ENCODE measurements at places on chromosomes 12 and 14. TPM values are rescaled to one million over a fixed set of nuclear protein-coding genes. Genes with fewer than 3 reads are reported as not detected.

DNA sequence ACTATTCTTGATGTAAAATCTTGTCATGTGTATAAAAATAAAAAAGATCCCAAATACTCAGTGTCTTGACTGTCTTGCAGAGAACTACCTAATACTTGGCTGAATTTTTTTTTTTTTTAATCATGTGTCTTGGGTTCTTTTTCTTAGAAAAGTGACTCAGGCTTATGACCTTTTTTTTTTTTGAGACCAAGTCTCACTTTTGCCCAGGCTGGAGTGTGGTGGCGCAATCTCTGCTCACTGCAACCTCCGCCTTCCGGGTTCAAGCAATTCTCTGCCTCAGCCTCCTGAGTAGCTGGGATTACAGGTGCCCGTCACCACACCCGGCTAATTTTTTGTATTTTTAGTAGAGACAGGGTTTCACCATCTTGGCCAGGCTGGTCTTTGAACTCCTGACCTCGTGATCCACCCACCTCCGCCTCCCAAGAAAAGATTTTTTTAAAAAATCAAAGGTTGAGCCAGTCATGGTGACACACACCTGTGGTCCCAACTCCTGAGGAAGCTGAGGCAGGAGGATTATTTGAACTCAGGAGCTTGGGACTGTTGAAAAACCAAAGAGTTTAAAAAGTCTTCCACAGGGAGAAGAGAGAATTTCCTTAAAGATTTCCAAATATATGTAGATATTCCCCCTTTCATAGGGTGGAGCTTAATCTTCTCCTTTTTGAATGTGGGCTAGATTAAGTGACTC lies 17.7 kb upstream of the TDG start:
- no peak overlapping the region for H3K4me3 ChIP-seq
- DNase-seq, result no peak
- no peaks in the 10 kb centered on the region for H3K4me1 ChIP-seq
- H3K36me3 ChIP-seq, result peaks cover 68% of the 10 kb centered on the region
- no peaks in the 10 kb centered on the region for H3K27me3 ChIP-seq

DNA sequence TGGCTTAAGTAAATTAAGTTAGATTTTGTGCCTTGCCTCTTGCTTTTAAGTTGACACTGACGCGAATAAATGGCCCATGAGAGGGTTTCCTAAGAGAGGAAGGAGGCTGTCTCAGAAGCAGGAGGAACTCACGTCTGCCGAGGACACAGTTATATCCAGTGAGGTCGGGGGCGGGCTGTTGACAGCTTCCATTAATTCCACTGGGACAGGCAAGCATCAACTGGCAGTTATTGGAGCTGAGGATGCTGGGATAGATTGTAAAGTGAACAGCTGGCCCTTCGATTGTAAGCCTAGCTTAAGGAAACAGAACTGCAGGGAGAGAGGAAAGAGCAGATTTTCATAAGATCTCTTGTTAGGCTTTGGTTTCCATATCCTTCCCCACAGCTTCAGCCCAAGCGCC lies 399.2 kb downstream of the IPO8 start:
- no peaks in the 10 kb centered on the region for H3K36me3 ChIP-seq
- DNase-seq, result no peak
- no peak overlapping the region for H3K27ac ChIP-seq
- no peak overlapping the region for H3K4me3 ChIP-seq

DNA sequence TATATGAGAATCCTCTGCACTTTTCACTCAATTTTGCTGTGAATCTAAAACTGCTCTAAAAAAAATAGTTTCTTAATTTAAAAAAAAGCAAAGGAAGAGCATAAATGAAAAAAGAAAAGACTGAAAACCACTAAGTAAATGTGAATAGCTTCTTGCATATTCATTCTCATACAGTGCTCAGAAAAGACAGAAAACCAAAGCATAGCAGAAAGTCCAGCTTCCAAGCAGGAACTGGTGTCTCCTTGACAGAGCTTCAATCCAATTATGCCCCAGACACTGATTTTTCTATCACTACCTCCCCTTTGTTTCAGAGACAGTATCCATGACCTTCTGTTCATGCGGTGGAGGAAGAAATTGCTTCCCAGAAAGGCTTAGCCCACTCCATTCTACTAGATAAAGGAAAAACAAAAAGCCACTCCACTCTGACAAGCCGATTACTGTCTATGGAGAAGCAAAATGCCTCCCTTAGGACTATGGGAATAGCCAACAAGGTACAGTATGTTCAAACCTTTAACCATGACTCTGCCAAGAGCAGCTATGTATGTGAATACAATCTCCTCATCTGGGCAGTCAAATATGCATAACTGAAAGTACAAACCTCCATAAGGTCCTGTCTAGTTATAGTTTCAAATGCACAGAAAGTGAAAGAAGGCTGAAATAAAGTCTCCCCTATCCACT lies 40.6 kb downstream of the ATF7 start:
- H3K4me3 ChIP-seq, result no peak overlapping the region
- no peak overlapping the region for H3K27ac ChIP-seq
- no peaks in the 10 kb centered on the region for H3K36me3 ChIP-seq
- H3K4me1 ChIP-seq, result peaks cover 7% of the 10 kb centered on the region
- DNase-seq, result no peak

- no peak for DNase-seq
- no peaks in the 10 kb centered on the region for H3K4me1 ChIP-seq
- peaks cover 8% of the 10 kb centered on the region for H3K36me3 ChIP-seq
- no peaks in the 10 kb centered on the region for H3K27me3 ChIP-seq
These were observed 22.0 kb downstream of the LTBR start for GRCh38 chr12:6405963-6406362.

DNA sequence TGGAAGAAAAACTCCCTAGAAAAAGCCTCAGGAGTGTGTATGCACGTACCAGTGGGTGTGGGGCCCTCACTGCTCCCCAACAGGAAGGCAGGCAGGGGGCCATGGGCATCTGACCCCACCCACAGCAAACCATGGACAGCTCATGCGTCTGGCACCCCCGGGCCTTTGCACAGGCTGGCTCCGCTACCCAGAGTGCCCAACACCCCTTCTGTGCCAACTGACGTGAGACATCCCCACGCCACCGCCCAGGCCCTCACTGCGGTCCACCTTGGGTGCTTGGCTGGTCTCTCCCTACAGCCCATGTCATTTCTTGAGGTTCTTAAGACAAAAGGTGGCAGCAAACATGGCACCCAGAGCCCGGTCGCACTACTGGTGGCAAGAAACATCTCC lies 91.4 kb downstream of the NCOR2 start:
- H3K36me3 ChIP-seq, result peaks cover 57% of the 10 kb centered on the region
- H3K4me3 ChIP-seq, result no peak overlapping the region
- H3K27me3 ChIP-seq, result no peaks in the 10 kb centered on the region
- no peak for DNase-seq

GRCh38 chr14:99475179-99475578 lies 5.5 kb downstream of the SETD3 start:
- H3K27ac ChIP-seq, result no peak overlapping the region
- no peak for DNase-seq
- H3K36me3 ChIP-seq, result no peaks in the 10 kb centered on the region
- no peaks in the 10 kb centered on the region for H3K27me3 ChIP-seq
- H3K4me3 ChIP-seq, result no peak overlapping the region
- peaks cover 37% of the 10 kb centered on the region for H3K4me1 ChIP-seq

- DNase-seq, result no peak
- H3K27ac ChIP-seq, result no peak overlapping the region
- no peaks in the 10 kb centered on the region for H3K36me3 ChIP-seq
- no peaks in the 10 kb centered on the region for H3K27me3 ChIP-seq
- H3K4me3 ChIP-seq, result no peak overlapping the region
- H3K4me1 ChIP-seq, result no peaks in the 10 kb centered on the region
These were observed 63.4 kb upstream of the CSRP2 start for GRCh38 chr12:76942267-76942666.

DNA sequence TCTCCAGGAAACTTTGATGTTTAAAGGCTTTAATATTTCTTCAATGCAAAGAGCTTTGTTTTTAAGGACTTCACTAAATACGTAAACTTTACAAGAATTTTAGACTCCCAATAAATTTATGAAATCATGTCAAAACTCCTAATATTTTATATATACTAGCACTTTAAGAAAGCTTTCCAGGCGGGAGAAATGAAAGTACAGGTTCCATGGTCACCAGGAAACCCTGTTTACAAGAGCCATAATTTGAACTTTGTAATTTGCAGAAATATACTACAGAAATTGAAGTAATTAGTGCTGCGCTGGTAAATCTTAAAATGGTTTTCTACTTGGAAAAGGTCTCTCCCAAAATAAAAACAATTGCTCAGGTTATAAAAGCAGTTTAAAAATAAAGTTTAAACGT lies 8.8 kb downstream of the CCDC92 start:
- H3K4me1 ChIP-seq, result no peaks in the 10 kb centered on the region
- no peaks in the 10 kb centered on the region for H3K27me3 ChIP-seq
- no peak overlapping the region for H3K27ac ChIP-seq

The BIN2 gene
- total RNA-seq, result 23.3 TPM

- DNase-seq, result no peak
- H3K27me3 ChIP-seq, result no peaks in the 10 kb centered on the region
- H3K36me3 ChIP-seq, result no peaks in the 10 kb centered on the region
- H3K4me3 ChIP-seq, result no peak overlapping the region
- H3K27ac ChIP-seq, result no peak overlapping the region
- peaks cover 33% of the 10 kb centered on the region for H3K4me1 ChIP-seq
These were observed 235.2 kb downstream of the CHST11 start for GRCh38 chr12:104691721-104692556.

The JAG2 gene
- 16.9 TPM for total RNA-seq

- H3K4me1 ChIP-seq, result peaks cover 18% of the 10 kb centered on the region
- H3K27me3 ChIP-seq, result no peaks in the 10 kb centered on the region
- no peak overlapping the region for H3K4me3 ChIP-seq
- peak; percentile 82 for DNase-seq
- no peak overlapping the region for H3K27ac ChIP-seq
These were observed 3.9 kb downstream of the PLD4 start for GRCh38 chr14:104928391-104929133.

The KCNH3 gene
- total RNA-seq, result 2.6 TPM

The CRIP2 gene
- 422 TPM for total RNA-seq

DNA sequence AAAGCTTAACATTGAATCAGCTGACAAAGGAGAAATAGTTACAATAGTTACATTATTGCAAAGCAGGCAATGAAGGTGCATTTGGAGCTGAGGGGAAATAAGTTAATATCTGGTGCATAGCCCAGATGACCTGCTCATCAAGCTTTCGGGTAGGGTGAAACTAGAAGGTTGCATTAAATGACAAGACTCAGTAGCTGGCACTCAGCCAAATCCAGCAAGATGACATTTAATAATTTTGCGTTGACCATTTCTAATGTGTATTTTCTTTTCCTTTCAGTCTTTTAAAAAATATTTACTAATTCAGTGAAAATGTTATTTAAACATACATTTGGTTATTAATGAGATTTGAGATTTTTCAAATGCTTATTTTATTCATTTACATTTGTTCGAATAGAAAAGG lies 188.6 kb downstream of the SLC5A8 start:
- no peak overlapping the region for H3K4me3 ChIP-seq
- no peaks in the 10 kb centered on the region for H3K27me3 ChIP-seq
- no peak for DNase-seq

The KCNA5 gene
- total RNA-seq, result not detected

DNA sequence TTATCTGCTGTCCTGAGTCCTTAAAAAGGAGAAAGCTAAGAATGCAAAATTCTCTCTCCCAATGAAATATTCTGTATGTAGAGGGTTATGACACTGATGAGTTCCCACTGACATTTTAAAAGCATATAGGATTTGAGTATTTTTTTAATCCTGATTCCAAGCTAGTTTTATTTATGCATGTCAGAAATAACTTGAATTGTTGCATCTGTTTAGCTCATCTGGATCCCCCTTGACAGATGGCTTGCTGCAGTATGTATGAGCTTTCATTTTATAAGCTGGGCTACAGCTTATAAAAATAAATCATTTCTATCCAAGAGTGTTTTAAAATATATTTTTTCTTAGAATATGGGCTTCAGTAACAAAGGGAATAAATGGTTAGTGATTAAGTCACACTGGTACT lies 495.3 kb downstream of the NELL2 start:
- H3K4me1 ChIP-seq, result no peaks in the 10 kb centered on the region
- no peak overlapping the region for H3K4me3 ChIP-seq
- no peak overlapping the region for H3K27ac ChIP-seq
- no peaks in the 10 kb centered on the region for H3K27me3 ChIP-seq
- DNase-seq, result no peak
- H3K36me3 ChIP-seq, result no peaks in the 10 kb centered on the region

The C12orf60 gene
- total RNA-seq, result 3.4 TPM

- H3K27ac ChIP-seq, result no peak overlapping the region
- no peaks in the 10 kb centered on the region for H3K4me1 ChIP-seq
- no peaks in the 10 kb centered on the region for H3K36me3 ChIP-seq
- H3K27me3 ChIP-seq, result peaks cover 2% of the 10 kb centered on the region
- DNase-seq, result no peak
These were observed 38.7 kb upstream of the CRY1 start for GRCh38 chr12:107131832-107132616.

DNA sequence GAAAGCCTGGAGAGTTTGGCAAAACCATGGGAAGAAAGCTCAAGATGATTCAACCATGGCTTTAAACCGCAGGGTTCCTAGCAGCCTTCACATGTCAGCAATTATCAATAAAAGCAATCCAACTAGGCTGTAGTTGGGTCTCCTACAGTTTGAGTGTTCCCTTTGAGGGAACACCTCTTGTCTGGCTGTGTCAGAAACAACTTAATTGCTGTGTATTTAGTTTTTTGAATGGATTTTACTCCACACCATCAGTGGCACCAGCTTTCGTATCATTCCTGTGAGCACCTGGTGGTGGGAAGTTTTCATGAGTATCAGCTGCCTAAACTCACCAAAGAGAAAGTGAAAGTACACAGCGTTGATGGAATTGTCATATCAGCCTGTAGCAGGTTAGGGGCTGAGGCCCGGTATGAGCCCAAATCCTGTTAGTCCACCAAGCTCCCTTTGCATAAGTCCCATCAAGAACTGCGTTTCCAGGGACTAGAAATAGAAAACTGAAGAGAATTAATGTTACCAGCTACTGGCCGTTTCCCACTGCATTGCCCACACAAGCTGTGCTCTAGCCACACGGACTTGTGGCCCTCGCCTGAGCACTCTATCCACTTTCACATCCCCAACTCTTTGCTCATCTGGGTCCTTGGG lies 10.9 kb upstream of the IL26 start:
- no peaks in the 10 kb centered on the region for H3K36me3 ChIP-seq
- peaks cover 10% of the 10 kb centered on the region for H3K4me1 ChIP-seq
- no peaks in the 10 kb centered on the region for H3K27me3 ChIP-seq
- H3K27ac ChIP-seq, result no peak overlapping the region

DNA sequence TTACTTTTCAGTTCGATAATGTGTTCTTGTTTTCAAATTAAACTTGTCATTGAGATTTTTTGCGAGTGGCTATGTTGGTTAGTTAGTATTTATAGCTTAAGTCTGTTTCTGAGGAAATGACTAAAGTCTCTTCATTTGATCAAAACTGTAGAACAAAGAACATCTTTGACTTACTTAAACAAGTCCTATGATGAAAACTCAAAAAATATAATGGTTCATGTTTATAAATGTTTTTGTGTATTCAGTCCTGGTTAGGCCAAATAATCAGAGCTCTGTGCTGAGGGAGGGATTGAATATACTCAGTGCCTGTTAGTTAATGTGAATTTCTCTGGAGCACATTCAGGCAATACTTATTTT lies 51.7 kb downstream of the PPFIBP1 start:
- H3K36me3 ChIP-seq, result no peaks in the 10 kb centered on the region
- no peak overlapping the region for H3K4me3 ChIP-seq
- H3K27me3 ChIP-seq, result no peaks in the 10 kb centered on the region
- no peak for DNase-seq

The PLCZ1 gene
- total RNA-seq, result not detected

The ATL1 gene
- total RNA-seq, result 3.1 TPM

The MORN3 gene
- total RNA-seq, result 1.0 TPM

- peaks cover 47% of the 10 kb centered on the region for H3K36me3 ChIP-seq
- DNase-seq, result no peak
- H3K4me1 ChIP-seq, result peaks cover 18% of the 10 kb centered on the region
- no peaks in the 10 kb centered on the region for H3K27me3 ChIP-seq
- H3K4me3 ChIP-seq, result no peak overlapping the region
- no peak overlapping the region for H3K27ac ChIP-seq
These were observed 8.1 kb upstream of the ZNF385A start for GRCh38 chr12:54392485-54393206.

GRCh38 chr14:90520326-90520725 lies 123.5 kb downstream of the CALM1 start:
- DNase-seq, result no peak
- H3K4me1 ChIP-seq, result peaks cover 3% of the 10 kb centered on the region

All from upper lobe of left lung (tissue), 6 donors.